ENCODE measurements at places on chromosomes 6 and 20.

GRCh38 chr6:136823128-136823660 is 802 bp downstream of the PEX7 start:
- no peak for DNase-seq

DNA sequence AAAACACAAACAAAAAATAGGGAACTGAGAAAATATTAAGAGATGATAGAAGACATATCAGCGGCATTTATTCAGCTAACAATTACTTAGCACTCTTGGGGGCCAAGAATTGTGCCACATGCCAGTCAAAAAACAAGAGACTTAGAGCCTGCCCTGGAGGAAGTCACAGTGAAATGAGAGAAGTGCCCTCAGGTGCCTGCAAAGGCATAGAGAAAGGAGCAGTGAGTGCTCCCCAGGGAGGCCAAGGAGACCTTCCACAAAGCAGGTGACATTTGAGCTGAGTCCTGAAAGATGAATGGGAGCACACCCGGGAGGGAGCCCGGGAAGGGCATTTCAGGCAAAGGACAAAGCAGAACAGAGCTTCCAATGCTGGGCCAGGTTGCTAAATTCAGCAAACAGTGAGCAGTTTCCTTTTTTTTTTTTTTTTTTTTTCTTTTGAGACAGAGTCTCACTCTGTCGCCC is 184.7 kb upstream of the JARID2 start:
- DNase-seq, result no peak

DNA sequence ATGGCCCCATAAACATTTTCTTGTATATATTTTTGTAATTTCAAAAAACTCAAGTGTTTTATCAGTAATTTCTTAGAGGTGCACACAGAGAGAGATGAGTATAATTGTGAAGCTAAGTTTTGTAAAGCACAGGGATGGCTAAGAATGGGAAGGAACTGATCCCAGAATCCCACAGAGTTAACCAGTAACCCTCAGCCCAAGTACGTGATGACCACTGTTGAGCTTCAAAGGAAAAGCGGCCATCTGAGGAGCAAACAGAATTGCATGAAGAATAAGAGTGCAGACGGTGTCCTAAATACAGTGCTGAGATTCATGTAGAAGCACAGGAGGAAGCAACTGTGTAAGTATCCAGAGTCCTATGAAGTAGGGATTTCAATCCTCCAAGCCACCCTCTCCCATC is 28.1 kb upstream of the HLA-C start:
- DNase-seq, result no peak

DNA sequence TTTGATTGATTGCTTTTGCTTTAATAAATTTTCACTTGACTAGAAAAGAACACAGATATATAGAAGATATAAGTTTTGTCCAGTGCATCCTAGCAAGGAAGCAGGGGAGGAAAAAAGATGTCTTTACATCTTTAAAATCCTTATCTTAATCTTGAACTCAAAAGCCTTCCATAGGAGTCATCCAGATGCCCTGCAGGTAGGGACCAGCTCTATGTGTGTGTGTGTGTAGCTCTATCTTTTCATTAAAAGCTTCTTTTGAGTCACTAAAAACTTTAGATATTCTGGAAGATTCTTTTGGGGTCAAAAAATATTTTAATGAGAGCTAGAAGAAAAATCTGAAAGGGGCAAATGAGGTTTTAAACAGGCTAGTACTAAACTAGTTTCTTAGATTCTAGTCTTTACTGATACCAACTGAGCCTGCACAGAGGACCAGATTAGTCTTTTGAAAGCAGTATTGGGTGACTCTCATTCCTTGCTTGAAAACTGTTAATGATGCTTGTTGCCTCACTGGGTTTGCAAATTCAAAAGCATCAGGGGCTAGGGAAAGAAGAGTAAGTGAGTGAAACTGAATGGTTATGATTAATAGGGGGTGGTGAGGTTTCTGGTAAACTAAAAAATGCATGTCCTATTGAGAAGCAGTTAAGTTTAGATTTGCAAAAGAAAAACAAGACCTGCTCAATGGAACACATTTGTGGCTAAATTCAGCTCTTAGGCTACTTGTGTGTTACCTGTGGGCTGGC is 40.6 kb upstream of the JAG1 start:
- no peak for DNase-seq

DNA sequence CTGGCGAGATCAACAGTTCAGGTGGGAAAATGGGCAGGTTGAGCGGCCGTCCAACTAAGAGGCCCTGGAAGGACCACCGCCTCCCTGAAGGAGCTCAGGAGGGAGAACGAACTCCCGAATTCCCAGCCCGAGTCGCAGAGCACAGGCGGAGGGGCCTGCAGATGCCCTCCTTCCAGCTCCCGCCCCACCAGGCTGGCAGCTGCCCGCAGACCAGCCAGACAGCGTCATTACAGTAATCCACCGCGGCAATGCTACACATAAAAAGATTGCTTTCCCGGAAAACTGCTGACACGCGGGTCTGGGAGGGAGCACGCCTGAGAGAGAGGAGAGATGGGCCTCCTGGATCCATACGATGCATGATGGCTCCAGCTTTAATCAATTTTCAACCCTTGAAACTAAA is 30.5 kb upstream of the SLCO4A1 start:
- DNase-seq, result no peak

Measured in stimulated activated CD4-positive, alpha-beta T cell treated with anti-CD3 and anti-CD28 coated beads, Interleukin-1b, Interleukin-23, amount 100 ng/mL, for 1 hour (primary cell).